ENCODE measurements at places on chromosomes 6 and 20. TPM values are rescaled to one million over a fixed set of nuclear protein-coding genes. Genes with fewer than 3 reads are reported as not detected.

The HLA-DQA1 gene
- 8.7 TPM for total RNA-seq

The PTPRT gene
- total RNA-seq, result 0.10 TPM

The SIRPG gene
- not detected for total RNA-seq

The PLA2G7 gene
- total RNA-seq, result 2.7 TPM

The APOM gene
- total RNA-seq, result 1.2 TPM

The GMPR gene
- 14.7 TPM for total RNA-seq

The TMEM200A gene
- total RNA-seq, result 24.0 TPM

The NR2E1 gene
- total RNA-seq, result not detected

All from posterior vena cava (tissue), 2 donors.